ENCODE measurements at places on chromosomes 16 and 17. TPM values are rescaled to one million over a fixed set of nuclear protein-coding genes. Genes with fewer than 3 reads are reported as not detected.

HOXB9 gene
- not detected for total RNA-seq

FBF1 gene
- total RNA-seq, result 10.8 TPM

MMP15 gene
- 2.5 TPM for total RNA-seq

PRR15L gene
- not detected for total RNA-seq

ZNF768 gene
- total RNA-seq, result 11.9 TPM

KRTAP2-3 gene
- not detected for total RNA-seq

HASPIN gene
- total RNA-seq, result 3.8 TPM

SGCA gene
- 11.2 TPM for total RNA-seq

ATP6V0A1 gene
- total RNA-seq, result 90.8 TPM

CA4 gene
- total RNA-seq, result 0.25 TPM

ZNF205 gene
- total RNA-seq, result 13.6 TPM

TP53TG3C gene
- not detected for total RNA-seq

ALDH3A2 gene
- 124 TPM for total RNA-seq

PALB2 gene
- total RNA-seq, result 6.5 TPM

PLXDC1 gene
- 0.40 TPM for total RNA-seq

SLC47A1 gene
- total RNA-seq, result 3.4 TPM

IL32 gene
- total RNA-seq, result 4.4 TPM

BAIAP2 gene
- 10.4 TPM for total RNA-seq

NPIPA3 gene
- 1.3 TPM for total RNA-seq

SLC12A3 gene
- total RNA-seq, result not detected

CES4A gene
- total RNA-seq, result 1.3 TPM

ALDH3A1 gene
- total RNA-seq, result 1.1 TPM

KLHDC4 gene
- 23.1 TPM for total RNA-seq

IGFBP4 gene
- 557 TPM for total RNA-seq

RAB34 gene
- total RNA-seq, result 185 TPM

PRRT2 gene
- 0.26 TPM for total RNA-seq

FOXN1 gene
- not detected for total RNA-seq

SDR42E1 gene
- under 0.01 TPM for total RNA-seq

KCNH6 gene
- total RNA-seq, result not detected

Measured in aortic smooth muscle cell (primary cell).